T-helper 2 cell treated with Interferon-gamma antibody and Interleukin-4, amounts not matched to agents 5 μg/mL and 100 μg/mL, for 36 hours (primary cell): ENCODE measurements at places on chromosomes 7 and 10.

DNA sequence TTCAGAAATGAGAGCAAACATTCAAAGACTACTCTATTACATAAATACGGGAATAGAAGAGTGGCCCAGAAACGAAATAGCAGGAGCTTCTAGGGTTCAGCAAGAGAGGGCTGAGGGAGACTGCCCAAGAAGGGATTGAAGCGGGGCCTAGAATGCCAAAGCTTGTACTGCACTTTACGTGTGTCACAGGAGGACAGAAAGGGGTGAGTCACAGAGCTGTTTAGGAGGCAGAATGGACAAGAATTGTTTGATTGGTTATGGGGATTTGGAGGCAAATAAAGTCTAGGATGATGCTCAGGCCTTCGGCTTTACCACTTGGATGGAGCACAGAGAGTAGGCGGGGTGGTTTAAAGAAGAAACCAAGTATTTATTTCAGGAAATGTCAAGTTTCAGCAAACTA lies 11.3 kb upstream of the FXYD4 start:
- H3K27me3 ChIP-seq, result peaks cover 4% of the 10 kb centered on the region
- no peak for DNase-seq
- peaks cover 30% of the 10 kb centered on the region for H3K4me1 ChIP-seq
- peak overlapping the region; percentile 71 for H3K27ac ChIP-seq
- peak overlapping the region; percentile 99 for H3K4me3 ChIP-seq

DNA sequence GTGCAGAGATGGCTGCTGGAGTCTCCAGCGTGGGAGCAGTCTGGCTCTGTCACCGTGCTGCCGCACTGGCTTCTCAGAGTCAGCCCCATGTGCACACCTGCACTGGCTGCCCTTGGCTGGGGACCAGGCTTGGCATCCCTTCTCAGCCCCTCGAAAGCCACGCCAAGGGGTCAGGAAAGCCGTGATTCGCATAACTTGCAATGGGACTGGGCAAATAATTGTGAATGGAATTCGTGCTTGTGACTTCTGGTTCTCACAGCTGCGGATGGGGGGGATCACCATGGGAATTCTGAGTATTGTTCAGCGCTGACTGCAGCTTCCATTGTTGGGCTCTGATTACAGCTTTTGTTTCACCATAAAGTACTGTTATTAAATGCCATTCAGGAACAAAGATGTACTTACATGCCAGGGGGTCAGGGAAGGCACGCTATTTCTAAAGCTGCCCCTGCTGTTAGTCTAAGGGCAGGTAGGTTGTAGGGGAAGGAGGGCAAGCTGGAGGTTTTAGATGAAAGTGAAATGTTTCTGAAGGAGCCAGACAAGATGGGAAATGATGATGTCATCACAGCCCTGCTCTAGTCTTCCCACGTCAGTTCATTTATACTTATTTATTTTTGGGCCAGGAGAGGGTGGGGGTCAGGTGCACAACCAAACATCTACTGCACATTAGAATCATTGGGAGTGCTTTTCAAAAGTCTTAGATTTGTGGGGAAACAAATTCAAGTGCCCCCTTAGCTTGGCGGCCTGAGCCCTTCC lies 5.8 kb upstream of the PLEKHA1 start:
- H3K4me3 ChIP-seq, result no peak overlapping the region
- H3K36me3 ChIP-seq, result no peaks in the 10 kb centered on the region
- DNase-seq, result no peak

GRCh38 chr7:148773334-148773733 lies 74.6 kb downstream of the CUL1 start:
- H3K27me3 ChIP-seq, result no peaks in the 10 kb centered on the region
- H3K4me3 ChIP-seq, result peak overlapping the region; percentile 60
- peak; percentile 12 for DNase-seq
- peaks cover 24% of the 10 kb centered on the region for H3K4me1 ChIP-seq
- peak overlapping the region; percentile 82 for H3K27ac ChIP-seq

GRCh38 chr7:150746921-150747320 lies 9.7 kb downstream of the GIMAP5 start:
- H3K27ac ChIP-seq, result peak overlapping the region; percentile 33
- no peak overlapping the region for H3K4me3 ChIP-seq
- peaks cover 53% of the 10 kb centered on the region for H3K4me1 ChIP-seq
- peaks cover 48% of the 10 kb centered on the region for H3K36me3 ChIP-seq
- DNase-seq, result no peak
